ENCODE measurements at places on chromosomes 16 and 17.

GRCh38 chr17:49063652-49064051 lies 66.5 kb downstream of the IGF2BP1 start:
- DNase-seq, result no peak

DNA sequence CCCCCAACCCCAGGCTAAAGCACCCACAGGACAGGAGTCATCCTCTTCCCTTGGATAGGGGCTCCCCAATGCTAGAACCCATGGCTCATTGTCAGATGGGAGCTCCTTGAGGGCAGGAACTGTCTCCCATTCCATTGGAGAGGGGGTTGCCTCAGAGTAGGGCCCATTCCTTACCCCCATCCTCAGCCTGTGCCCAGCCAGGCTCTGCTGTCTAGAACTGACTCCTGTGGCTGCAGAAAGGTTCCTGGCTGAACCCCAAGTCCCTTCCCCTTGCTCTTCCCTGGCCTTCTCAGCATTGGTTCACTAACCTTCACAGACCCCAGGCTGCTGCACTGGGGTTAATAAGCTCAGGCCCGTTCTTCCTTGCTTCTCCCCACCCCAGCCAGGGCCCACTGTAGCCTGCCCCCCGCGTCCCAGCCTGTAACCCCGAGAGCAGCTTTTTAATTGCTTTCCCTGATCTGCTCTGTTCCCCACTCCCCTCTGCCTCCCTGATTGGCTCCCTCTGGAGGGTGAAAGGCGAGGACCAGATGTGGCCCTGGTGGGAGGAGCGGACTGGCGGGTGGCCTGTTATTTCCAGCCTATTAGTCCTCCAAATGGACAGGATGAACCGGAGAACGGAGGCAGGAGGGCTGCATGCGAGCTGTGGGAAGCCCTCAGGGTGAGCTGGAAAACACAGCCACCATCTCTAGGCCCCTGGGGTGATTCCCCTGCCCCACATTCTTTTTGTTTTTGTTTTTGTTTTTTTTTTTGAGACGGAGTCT lies 6.0 kb upstream of the GFAP start:
- DNase-seq, result no peak

- no peak for DNase-seq
Observed at GRCh38 chr17:79084291-79085153, 9.9 kb downstream of the ENGASE start.

DNA sequence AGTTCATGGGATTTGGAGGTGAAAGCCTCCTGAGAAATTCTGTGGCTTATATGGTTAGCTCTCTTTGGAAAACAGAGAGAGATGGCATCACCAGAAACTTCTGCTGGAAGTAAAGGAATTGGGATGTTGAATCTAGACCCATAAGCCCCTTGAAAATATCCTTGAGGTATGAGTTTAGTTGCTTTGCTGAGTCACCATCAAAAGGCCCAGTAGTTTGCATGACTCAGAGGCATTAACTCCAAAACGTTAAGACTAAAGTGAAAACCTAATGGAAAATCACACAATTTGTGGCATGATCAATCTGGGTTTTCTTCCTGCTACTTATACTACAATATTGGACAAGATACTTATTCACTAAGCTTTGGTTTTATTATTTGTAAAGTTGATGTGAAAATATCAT lies 349.2 kb upstream of the SALL1 start:
- DNase-seq, result no peak

- DNase-seq, result no peak
Observed at GRCh38 chr17:33113276-33113990, 121.8 kb downstream of the SPACA3 start.

GRCh38 chr16:87358696-87359095 lies 24.9 kb downstream of the FBXO31 start:
- no peak for DNase-seq

DNA sequence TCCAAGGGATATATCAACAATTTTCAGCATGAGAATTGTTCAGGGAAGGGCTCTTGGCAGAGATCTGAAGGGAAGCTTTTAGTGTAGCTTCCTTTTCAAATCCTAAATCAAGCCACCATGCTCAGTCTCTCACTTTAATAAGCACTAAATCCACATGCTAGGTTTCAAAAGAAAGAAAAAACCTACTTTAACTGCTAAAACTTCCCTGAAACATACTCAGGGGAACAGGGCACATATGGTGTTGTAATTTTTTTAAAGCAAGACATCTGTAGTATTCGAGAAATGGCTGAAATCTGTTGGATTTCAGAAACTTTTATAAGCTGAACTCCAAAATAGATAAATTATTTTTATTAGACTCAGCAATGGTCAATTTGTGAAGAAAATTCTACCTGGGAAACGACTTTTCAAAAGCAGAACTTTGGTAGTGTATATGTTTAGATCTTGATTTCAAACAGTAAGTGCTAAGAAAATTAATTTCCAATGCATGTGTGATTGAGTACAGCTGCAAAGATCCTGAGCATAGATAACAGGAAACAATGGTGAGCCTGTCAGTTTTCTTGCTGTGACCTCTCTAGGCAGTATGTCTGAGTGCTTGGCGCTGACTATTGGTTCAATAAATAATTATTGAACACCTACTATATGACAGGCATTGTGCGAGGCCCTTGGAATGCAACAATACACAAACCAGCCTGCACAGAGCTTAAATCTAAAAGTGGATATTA lies 804.5 kb upstream of the SOX9 start:
- DNase-seq, result no peak

DNA sequence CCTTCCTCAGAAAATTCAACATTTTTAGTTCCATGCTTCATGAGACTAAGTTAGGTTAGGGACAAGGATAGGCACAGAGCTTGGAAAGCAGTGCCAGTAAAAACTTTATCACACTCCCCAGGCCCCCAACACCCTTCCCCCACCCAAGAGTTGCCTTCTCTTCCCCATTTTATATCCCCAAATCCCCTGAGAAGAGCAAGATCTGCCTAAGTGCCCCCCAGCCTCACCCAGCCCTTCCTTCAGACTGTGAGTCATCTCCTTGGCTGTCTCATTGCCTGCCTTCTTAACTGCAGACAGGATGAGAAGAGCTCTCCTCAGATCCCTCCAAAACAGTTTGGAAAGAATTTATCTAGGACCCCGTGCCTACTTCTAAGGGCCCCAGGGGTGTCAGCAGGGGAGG lies 55.8 kb downstream of the NEUROD2 start:
- no peak for DNase-seq

DNA sequence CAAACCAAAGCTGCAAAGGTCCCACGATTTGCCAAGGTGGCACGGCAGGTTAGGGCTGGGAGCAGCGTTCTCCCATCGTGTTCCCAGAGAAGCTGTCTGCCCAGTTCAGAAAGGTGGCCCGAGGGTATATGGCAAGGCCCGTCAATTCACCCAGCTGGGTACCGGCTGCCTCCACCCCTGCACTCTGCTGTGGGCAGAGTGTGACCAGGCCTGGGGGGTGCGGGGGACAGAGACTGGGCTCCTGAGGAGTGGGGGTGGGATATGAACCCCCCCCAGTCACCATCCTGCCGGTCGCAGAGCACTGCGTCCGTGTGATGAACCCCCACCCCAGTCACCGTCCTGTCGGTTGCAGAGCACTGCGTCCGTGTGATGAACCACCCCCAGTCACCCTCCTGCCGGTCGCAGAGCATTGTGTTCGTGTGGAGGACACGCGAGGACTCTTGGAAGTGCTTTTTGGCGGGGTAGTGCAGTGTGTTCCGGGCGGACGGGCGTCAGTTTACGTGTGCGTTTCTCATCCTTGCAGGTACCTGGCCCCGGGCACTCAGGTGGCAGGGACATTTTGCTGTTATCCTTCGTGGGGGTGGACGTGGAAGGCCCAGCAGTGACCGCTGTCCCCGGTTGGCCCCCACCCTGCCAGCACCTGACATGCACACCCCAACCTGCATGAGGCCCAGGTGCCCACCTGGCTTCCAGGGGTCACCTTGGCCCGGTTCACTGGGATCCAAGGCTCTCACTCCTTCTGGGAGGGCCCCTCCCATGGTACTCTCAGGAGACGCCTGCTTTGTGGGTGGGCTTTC lies 2.7 kb upstream of the FASN start:
- DNase-seq, result no peak

DNA sequence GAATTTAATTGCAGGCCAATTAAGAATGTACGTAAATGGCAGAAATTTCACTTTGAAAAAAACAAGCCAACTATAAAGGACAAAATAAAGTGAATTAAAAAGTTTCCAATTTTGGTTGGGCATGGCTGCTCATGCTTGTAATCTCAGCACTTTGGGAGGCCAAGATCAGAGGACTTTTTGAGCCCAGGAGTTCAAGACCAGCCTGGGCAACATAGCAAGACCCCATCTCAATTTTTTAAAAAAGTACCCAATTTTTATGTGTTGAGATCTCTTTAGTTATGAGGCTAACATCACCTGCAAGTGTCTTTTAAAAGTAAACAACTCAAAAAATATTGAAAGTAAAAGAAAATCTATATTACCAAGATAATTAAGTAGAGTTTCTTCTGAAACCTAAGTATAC lies 25.9 kb downstream of the GNA13 start:
- DNase-seq, result no peak
